ENCODE measurements at places on chromosomes 2 and 18.

DNA sequence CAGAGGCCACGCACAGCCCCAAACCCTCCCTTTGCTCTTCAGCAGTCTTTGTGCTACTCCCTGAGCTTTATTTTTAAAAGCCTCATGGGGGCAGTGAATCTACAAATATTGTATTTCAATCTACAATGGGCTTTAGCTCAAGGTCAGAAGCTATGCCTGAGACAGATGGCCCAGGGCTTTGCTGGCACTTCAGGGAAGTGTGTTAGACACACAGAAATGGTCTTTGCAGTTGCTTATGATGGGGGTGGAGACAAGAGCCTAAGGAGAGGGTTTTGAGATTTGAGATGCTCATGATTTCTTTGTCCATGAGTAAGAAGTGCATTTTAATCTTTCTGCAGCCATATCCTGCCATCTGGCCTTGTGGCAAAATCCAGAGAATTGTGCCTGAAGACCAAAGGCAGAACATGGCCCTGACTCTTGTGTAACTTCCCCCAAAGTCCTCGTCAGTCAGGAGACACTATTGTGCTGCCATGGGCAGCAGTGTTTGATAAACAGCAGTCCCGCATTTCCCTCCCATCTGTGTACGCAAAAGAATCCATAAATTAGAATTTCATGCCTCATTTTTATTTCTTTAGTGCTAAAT lies 92.6 kb downstream of the VAPA start:
- no peak overlapping the region for H3K4me3 ChIP-seq
- no peak overlapping the region for H3K27ac ChIP-seq
- H3K27me3 ChIP-seq: no peaks in the 10 kb centered on the region
- H3K36me3 ChIP-seq: no peaks in the 10 kb centered on the region
- no peak for DNase-seq
- H3K4me1 ChIP-seq: peaks cover 6% of the 10 kb centered on the region

DNA sequence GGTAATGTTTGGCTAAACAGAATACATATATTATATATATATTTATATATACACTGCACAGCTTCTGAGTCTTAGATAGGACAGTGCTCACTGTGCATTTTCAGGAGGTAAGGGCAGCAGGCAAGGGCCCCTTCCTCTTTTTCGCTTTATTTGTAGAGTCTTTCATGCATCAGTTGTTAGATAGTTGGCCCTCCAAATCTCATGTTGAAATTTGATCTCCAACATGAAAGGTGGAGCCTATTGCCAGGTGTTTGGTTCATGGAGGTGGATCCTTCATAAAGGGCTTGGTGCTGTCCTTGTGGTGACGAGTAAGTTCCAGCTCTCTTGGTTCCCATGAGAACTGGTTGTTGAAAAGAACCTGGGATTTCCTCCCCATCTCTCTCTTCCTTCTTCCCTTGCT lies 48.1 kb downstream of the TSN start:
- H3K36me3 ChIP-seq: no peaks in the 10 kb centered on the region
- no peak overlapping the region for H3K4me3 ChIP-seq
- H3K27me3 ChIP-seq: no peaks in the 10 kb centered on the region
- no peak for DNase-seq
- no peak overlapping the region for H3K27ac ChIP-seq

GRCh38 chr2:160557903-160558302 lies 64.3 kb upstream of the RBMS1 start:
- H3K4me3 ChIP-seq: no peak overlapping the region
- no peak overlapping the region for H3K27ac ChIP-seq
- H3K27me3 ChIP-seq: no peaks in the 10 kb centered on the region
- no peaks in the 10 kb centered on the region for H3K4me1 ChIP-seq
- DNase-seq: no peak
- H3K36me3 ChIP-seq: no peaks in the 10 kb centered on the region

GRCh38 chr18:44609181-44609941 lies 71.3 kb upstream of the SETBP1 start:
- no peak overlapping the region for H3K27ac ChIP-seq
- no peaks in the 10 kb centered on the region for H3K36me3 ChIP-seq
- H3K27me3 ChIP-seq: no peaks in the 10 kb centered on the region
- DNase-seq: no peak
- H3K4me1 ChIP-seq: no peaks in the 10 kb centered on the region

GRCh38 chr2:98008415-98008814 lies 12.7 kb upstream of the TMEM131 start:
- no peak overlapping the region for H3K4me3 ChIP-seq
- H3K4me1 ChIP-seq: peaks cover 6% of the 10 kb centered on the region
- H3K36me3 ChIP-seq: no peaks in the 10 kb centered on the region
- DNase-seq: no peak
- H3K27ac ChIP-seq: no peak overlapping the region

DNA sequence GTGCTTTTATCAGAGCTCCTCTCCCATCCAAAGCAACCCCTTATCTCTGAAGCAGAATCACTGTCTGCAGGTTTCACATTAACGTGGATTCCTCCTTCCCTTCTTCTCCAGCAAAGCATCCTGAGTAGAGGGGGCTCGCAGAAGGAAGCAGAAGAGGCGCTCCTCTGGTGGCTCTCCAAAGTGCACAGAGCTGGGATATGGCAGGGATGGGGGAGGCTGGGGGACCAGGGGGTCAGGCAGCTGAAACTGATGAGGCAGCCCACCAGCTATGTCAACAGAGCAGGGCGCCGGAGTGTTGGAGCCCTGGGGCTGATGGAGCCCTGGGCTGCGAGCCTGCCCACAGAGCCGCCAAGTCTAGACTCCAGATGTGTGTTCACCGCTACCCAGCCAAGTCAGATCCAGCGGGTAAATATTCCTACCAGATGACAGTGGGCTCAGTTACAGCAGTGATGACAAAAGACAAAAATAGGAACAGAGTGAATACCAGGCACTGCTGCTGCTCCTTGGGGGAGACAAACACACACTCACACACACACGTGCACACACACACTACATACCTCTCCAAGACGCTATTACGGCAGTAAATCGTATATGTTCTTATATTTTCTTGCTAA lies 678.3 kb upstream of the ID2 start:
- DNase-seq: peak; percentile 67
- H3K27me3 ChIP-seq: no peaks in the 10 kb centered on the region
- peak overlapping the region; percentile 92 for H3K27ac ChIP-seq
- peak overlapping the region; percentile 1 for H3K4me3 ChIP-seq
- peaks cover 16% of the 10 kb centered on the region for H3K4me1 ChIP-seq
- H3K36me3 ChIP-seq: no peaks in the 10 kb centered on the region

DNA sequence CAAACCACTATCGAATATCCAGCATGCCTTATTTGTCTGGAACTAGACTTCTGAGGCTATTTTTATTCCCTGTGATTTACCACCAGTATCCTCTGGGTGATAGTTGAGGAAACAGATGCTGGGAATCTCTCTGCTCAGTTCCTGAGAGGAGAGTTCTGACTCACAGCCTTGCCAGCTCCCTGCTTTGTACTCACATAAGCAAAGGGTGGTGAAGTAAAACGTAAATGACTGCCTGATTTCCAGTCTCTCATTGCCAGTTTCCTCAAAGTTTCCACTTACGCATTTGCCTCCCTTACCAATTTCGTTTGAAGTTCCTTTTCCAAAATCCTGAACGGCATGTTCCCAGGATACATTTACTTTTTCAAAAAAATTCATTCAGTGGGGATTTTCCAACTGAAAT lies 69.2 kb upstream of the HNRNPA3 start:
- H3K27me3 ChIP-seq: no peaks in the 10 kb centered on the region
- H3K4me1 ChIP-seq: no peaks in the 10 kb centered on the region
- no peak for DNase-seq
- no peak overlapping the region for H3K4me3 ChIP-seq

GRCh38 chr2:8247905-8248622 lies 433.8 kb upstream of the ID2 start:
- H3K4me1 ChIP-seq: no peaks in the 10 kb centered on the region
- H3K27me3 ChIP-seq: no peaks in the 10 kb centered on the region
- H3K4me3 ChIP-seq: no peak overlapping the region
- DNase-seq: no peak

DNA sequence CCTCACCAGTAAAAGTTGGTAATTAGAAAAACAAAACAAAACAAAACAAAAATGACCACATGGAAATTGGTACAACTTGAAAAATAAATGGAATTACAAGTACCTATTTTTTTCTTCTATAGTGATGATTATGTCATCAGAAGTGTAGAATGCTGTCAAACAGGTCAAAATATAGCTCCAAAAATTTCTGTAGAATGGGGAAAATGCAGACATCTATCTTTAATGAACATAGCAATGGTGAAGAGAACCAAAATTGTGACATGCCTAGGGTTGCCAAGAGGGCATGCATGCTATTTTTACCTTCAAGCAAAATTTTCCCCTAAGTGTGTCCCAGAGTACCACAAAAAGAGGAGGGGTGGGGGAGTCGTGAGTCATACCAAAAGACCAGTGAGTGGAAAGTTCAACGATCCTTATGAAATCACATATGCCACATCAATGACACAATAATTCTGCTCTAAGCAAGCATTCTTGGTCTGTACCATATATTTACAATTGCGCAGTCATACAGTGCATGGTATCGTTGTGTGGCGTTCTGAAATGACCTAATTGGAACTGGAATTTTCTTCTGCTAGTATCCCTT lies 1436.4 kb downstream of the SUCLG1 start:
- no peak for DNase-seq
- H3K4me3 ChIP-seq: no peak overlapping the region
- H3K36me3 ChIP-seq: no peaks in the 10 kb centered on the region
- H3K4me1 ChIP-seq: no peaks in the 10 kb centered on the region
- H3K27me3 ChIP-seq: no peaks in the 10 kb centered on the region

DNA sequence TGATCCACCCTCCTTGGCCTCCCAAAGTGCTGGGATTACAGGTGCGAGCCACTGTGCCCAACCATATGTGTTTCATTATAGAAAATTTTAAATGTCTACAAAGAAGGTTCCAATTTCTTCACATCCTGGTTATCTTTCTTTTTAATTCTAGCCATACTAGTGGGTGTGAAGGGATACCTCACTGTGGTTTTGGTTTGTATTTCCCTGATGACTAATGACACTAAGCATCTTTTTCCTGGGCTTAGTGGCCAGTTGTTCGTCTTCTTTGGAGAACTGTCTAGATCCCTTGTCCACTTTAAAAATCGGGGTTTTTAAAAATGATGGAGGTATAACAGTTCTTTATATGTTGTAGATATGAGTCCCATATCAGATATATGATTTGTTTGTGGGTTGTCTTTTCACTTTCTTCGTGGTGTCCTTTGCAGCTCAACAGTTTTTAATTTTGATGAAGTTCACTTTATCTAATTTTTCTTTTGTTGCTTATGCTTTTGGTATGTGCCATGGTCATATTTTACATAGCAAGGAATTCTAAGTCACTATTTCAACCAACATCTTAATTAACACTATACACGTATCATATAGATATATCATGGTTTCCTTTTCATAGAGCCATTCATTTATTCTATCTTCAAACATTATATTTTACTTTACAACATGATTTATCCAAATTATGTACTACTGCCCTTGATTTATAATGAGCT lies 135.0 kb upstream of the RIOK3 start:
- no peaks in the 10 kb centered on the region for H3K4me1 ChIP-seq
- no peak for DNase-seq
- no peaks in the 10 kb centered on the region for H3K36me3 ChIP-seq

GRCh38 chr2:98658816-98659490 lies 50.6 kb downstream of the UNC50 start:
- no peak overlapping the region for H3K27ac ChIP-seq
- no peaks in the 10 kb centered on the region for H3K36me3 ChIP-seq
- no peak for DNase-seq
- no peaks in the 10 kb centered on the region for H3K4me1 ChIP-seq
- H3K4me3 ChIP-seq: no peak overlapping the region

DNA sequence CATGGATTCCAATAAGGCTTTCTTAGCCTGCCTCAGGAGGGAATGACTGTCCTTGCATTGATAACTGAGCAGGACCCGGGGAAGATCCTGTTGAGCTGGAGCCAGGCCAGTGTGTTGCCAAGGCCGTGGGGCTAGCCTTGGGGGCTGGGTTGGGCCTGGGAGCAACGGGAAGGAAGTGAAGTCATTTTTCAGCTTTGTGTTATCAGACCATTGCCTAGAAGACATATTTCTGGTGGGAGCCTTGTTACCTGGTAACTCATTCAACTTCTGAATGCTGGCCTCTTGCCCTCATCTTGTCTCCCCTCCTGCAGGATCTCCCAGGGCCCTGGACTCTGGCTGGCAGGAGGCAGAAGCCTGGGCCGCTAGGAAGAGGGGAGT lies 92.7 kb upstream of the MGAT5 start:
- H3K36me3 ChIP-seq: no peaks in the 10 kb centered on the region
- no peak for DNase-seq
- no peaks in the 10 kb centered on the region for H3K27me3 ChIP-seq
- peaks cover 4% of the 10 kb centered on the region for H3K4me1 ChIP-seq
